Anterior cingulate cortex (tissue), 58 donors: ENCODE measurements at places on chromosomes 1 and 21.

DNA sequence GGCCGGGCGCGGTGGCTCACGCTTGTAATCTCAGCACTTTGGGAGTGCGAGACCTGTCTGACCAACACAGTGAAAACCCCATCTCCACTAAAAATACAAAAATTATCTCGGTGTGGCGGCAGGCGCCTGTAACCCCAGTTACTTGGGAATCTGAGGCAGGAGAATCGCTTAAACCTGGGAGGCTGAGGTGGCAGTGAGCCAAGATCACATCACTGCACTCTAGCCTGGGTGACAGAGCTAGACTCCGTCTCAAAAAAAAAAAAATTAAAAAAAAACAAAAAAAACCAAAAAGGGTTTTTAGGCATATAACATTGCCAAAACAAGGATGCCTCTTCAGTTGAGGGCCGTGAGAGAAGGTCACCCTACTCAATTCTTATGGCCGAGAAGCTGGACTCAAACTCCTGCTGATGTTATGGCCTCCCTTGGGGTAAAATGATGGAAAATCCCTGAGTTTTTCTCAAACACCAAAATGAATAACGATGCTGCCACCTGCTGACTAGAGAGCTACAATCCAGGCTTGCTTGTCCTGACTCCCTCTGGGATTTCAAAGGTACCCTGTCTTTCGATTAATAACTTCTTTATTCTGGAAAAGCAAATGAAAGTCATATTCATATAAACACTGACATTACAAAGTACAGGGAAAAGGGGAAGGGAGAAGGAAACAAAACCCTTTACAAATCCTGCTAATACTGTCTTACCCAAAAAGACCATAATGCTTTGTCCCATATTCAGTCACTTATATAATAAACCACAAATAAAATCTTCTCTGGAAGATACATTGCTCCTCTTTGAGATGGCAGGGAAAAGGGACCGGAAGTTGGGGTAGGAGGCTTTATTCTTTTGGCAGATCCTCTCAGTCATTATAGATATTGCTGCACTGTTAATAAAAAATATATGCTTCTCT is 10.7 kb downstream of the RAB42 start:
- peak; percentile 39 for DNase-seq

GRCh38 chr1:203771901-203772301 is 6.9 kb downstream of the LAX1 start:
- DNase-seq, result no peak

- DNase-seq, result no peak
Observed at GRCh38 chr1:914131-914890, 9.4 kb upstream of the SAMD11 start.

GRCh38 chr1:209736490-209737117 is 19.2 kb upstream of the TRAF3IP3 start:
- no peak for DNase-seq

DNA sequence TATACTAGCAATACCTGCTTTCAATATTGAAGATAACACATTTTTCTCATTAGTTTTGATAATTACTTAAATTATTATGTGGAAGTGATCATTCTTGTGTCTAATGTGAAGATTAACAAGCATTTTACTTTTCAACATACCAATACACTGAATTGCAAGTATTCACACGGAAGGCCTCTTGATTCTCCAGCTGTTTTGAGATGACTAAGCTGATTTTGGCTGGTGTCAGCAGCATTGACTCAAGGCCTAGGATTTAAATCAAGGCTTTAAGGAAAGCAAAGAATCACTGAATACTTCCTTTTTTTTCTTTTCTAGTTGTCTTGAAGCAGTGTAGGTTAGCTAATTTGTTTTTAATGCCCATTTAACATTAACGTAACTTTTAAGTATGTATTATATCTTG is 373.7 kb downstream of the SRGAP2C start:
- DNase-seq, result no peak

DNA sequence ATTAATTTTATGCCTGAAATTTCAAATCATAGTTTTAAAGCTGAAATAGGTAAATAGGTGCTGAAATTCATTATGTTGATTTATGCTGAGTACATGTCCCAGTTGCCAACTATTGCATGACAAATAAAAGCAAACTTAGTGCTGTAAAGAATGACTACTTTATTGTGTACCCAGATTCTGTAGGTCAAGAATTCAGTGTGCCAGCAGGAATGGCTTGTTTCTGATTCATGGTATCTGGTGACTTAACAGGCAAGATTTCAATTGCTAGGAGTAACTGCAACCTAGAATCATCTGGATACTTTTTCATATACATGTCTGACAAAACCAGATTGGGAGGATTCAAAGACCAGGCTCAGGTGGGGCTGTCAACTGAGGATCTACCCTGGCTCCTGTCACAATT is 678.4 kb upstream of the ADAMTS5 start:
- DNase-seq, result no peak

GRCh38 chr1:31866450-31867032 is 50.7 kb upstream of the SPOCD1 start:
- DNase-seq, result no peak

DNA sequence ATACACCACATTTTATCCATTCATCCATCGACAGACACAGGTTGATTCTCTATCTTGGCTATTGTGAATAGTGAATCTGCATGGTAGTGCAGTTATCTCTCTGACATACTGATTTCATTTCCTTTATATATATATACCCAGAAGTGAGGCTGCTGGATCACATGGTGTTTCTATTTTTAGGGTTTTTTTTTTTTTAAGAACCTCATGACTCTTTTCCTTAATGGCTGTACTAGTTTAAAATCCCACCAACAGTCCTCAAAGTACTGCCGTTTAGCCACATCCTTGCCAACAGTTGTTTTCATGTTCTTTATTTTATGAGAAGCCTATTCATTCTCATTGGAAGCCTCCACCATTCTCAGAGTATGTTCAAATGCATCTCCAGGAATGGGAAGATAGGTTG is 258.7 kb upstream of the SNX7 start:
- DNase-seq, result no peak

DNA sequence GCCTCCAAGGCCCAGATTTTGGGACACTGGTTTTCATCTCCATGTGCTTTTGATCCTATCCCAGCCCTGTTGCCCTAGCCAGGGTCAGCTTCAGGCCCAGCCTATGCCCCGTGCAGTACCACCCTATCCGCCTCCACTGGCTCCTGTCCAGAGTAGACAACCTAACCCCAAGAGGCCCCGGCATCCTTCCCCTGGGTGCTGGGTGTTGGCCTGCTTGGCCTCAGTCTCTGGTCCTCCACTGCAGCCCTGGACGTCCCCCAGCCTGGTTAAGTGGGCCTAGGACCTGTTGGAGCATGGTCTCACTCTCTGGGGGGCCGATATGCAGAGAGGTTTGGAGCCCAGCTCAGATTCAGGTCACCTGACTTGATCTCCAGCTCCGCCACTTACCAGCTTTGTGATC is 1.6 kb downstream of the CSF3R start:
- no peak for DNase-seq

DNA sequence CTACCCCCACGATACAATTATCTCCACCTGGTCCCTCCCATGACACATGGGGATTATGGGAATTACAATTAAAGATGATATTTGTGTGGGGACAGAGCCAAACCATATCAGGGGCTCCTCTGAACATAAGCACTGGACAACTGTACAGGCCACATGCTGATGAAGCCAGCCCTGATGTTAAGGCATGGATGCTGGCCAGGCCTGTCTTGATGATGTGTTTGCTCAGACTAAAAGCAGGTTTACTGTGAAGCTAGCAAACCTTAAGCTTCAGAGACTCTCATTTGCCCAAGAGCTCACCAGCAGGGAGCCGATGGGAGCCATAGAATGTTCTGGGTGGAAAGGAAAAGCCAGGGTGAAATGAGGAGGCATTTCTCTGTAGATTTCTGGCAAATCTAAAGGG is 135.3 kb upstream of the KCNK1 start:
- no peak for DNase-seq

DNA sequence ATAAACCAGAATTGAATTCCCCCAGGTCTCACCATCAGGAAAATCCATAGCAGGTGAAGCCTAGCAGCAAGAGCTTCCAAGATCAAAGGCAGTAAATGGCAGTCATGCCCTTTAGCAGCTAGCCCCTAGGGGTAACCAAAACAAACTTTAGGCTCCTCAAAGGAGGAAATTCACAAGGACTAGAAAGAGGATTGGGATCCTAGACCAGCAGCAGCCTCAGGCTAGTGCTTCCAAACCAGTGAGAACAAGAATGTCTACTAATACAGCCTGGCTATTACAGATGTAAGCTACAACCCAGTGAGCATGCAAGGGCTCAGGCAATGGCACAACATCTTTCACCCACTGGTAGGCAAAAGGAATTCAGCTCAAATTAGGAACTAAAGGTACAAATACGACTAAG is 11.1 kb upstream of the RIMKLA start:
- no peak for DNase-seq

DNA sequence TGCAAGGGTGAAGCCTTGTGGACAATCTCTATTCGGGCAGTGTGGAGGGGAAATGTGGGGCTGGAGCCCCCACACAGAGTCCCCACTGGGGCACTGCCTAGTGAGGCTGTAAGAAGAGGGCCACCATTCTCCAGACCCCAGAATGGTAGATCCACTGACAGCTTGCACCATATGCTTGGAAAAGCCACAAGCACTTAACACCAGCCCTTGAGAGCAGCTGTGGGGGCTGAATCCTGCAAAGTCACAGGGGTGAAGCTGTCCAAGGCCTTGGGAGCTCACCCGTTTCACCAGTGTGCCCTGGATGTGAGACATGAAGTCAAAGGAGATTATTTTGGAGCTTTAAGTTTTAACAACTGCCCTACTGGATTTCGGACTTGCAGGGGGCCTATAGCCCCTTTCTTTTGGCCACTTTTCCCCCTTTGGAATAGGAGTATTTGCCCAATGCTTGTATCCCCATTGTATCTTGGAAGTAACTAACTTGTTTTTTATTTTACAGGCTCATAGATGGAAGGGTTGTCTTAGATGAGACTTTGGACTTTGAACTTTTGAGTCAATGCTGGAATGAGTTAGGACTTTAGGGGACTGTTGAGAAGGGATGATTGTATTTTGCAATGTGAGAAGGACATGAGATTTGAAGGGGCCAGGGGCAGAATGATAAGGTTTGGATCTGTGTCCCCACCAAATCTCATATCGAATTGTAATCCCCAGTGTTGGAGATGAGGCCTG is 16.3 kb upstream of the COL6A1 start:
- DNase-seq, result no peak

- no peak for DNase-seq
Observed at GRCh38 chr1:115814685-115815398, 26.1 kb downstream of the NHLH2 start.

DNA sequence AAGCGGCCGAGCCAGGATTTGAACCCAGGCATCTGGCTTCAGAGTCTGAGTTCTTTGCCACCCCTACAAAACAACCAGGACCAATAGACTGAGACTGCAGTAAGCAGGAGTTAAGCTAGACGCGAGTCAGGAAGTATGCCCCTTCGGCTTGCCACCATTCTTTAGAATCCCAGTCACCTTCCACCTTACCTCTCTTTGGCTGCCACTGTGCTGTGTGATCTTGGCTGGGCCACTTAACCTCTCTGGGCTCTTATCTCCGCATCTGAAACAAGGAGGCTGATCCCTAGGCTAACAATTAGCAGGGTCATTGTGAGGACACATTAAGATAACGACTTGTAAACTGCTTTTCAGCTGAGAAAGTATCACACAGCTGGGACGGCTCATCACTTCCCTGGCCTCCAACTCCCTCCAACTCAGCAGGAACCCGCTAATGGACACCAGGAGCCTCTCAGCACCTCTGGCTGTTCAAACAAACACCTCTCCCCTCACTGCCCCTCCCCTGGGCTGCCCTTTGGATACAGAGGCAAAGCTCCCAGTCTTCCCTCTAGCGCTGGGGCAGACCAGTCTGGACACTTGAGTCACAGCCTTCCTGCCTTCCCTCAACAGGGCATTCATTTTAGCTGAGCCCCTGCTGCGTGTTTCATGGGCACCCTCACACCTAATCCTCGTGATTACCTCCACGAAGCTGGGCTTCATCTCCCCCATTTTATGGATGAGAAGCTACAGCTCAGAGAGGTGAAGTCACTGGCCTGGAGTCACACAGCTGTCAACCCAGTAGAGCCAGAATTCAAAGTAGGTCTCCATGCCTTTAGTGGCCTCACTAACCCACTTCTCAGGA is 83.2 kb downstream of the CAMK2N1 start:
- no peak for DNase-seq

GRCh38 chr1:33378976-33379375 is 51.9 kb downstream of the PHC2 start:
- no peak for DNase-seq

GRCh38 chr1:81802707-81803430 is 2.1 kb downstream of the ADGRL2 start:
- no peak for DNase-seq

DNA sequence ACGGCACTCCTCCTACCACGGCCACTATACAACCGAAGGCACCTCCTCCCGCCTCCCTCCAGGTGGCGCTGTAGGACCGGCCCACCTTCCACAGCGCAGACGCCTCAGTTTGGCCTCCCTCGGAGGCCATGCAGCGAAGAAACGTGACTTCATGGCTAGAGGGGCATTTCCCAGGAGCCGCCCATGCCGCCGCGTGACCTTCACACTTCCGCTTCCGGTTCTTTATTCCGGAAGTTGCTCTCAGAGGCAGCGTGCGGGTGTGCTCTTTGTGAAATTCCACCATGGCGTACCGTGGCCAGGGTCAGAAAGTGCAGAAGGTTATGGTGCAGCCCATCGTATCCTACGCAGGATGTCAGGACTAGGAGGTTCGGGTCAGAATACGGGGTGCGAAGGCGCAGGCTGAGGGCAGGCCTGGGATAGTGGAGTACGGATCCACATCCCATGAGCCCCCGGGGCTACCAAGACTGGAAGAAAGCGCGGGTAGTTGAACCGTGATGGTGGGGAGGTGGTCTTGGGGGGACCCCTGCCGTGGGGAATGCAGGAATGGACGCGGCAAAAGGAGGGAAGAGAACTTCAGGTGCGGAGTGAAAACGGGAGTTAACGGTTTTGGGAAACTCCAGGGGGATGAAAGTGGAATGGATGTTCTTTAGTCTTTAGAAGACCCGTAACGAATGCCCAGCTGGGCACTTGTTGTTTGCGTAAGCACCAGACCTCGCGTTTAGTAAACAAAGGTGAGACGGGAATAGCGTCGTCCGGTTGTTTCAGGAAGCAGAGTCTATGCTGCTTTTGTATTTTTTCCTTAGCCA is at the start of gene SNRPE:
Gene SNRPE, plus strand, starts transcription at position 221 of the 806 bp plus-strand sequence. Its CDS starts 61 bp downstream, at position 282.
- peak; percentile 96 for DNase-seq

- no peak for DNase-seq
Observed at GRCh38 chr1:200866521-200866920, 6.3 kb upstream of the GPR25 start.

- DNase-seq, result no peak
Observed at GRCh38 chr1:215681041-215681440, 113.9 kb downstream of the KCTD3 start.

DNA sequence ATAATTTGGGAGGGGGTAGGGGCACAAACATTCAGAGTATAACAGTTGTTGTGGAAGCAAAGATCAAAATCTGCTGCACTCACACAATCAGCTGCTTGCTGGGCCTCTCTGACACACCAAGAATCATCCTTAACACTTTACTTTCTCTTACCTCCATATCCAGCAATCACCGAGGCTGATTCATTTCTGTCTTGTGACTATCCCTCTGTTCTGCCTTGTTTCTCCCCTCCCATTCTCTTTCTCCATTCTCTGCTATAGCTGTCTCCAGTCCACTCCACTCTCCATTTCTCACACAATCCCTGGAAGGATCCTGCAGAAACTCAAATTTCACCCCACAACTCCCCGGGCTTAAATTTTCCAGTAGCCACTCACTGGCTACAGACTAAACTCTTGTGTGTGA is 91.8 kb upstream of the NGF start:
- no peak for DNase-seq
